ENCODE measurements at places on chromosomes 1 and 21. TPM values are rescaled to one million over a fixed set of nuclear protein-coding genes. Genes with fewer than 3 reads are reported as not detected.

ADAMTS1 gene
- 10.1 TPM for total RNA-seq

AGMAT gene
- total RNA-seq: 0.38 TPM

GBP5 gene
- 0.25 TPM for total RNA-seq

ASTN1 gene
- not detected for total RNA-seq

DNAH14 gene
- 3.7 TPM for total RNA-seq

DNA sequence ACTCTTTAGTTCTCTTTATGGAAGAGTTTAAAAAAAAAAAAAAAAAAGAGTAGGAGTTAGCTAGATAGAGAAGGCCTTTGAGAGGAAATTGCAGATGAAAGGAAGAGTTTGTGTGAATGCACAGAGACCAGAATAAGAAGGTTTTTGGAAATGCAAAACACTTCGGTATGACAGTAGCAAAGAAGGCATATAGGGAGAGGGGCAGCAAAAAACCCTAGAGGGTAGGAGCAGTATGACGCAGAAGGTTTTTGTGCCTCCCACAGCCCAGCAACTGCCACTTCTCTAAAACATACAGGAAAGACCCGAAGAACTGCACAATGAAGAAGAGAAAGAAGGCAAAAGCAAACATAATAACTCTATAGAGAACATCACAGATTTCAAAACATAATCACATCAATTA, 84.3 kb downstream of the WDR64 start:
- no peak for DNase-seq

DNA sequence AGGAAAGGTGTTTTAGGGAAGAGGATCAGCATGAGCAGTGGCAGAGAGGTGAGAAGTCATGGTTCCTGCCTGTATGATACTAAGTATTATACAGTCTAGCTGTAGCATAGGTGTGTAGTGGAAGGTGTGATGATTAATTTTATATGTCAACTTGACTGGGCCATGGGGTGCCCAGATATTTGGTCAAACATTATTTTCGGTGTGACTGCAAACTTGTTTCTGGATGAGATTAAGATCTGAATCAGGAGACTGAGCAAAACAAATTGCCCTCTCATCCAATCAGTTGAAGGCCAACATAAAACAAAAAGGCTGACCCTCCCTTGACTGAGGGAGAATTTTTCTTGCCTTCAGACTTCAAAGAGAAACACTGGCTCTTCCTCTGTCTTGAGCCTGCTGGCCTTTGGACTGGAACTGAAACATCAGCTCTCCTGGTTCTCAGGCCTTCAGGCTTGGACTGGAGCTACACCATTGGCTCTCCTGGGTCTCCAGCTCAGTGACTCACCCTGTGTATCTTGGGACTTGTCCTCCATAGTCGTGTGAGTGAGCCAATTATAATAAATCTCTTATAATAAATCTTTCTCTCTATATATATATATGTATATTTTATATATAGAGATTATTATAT, 6.8 kb upstream of the CDC42 start:
- no peak for DNase-seq

DNA sequence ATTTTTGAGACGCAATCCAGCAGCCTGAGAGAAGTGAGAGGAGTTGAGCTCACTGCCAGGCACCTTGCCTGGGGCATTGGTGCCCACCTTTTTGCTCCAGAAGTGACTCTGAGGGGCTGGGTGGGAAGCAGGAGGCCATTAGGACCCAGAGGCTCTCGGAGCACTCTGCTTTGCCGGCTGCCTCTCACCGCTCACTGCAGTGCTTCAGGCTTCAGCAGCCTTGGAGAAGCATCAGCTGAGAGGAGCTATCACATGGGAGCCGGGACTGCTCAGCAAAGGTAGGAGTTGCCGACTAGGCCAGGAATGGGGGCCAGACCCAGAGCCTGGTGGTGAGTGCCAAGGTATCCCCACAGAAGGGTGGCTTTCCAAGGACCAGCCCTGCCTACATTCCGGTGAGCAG, at the start of gene GPR61:
GPR61 (plus strand) TSS at position 197 of the 400 bp plus-strand sequence. CDS start 3,151 bp downstream, outside the sequence.
- DNase-seq: no peak

DNA sequence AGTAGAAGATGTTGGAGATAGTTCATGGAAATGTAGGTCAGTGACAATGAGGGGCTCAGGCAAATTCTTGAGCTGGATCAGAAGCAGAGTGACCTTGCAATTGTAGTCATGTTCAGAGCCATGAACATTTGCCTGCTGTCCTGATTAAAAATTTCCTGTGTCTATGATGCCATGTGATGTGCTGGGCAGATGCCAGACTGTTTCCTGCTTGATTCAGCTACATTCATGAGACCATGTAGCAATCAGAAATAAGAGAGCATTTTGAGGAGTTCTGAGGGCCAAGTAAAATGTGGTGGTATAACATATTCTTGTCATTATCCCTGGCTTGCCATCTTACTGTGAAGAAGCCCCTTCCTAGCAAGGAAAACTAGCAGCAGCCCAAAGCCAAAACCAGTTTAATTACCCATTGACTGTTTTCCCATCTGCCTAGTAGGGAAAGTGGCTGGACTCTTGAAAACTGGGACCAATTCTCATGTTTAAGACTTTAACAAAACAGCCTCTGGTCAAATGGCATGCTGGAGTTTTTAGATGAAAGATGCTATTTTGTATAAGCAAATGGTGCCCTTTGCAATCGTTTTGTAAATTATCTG, 118.3 kb downstream of the NOS1AP start:
- DNase-seq: peak; percentile 70

DNA sequence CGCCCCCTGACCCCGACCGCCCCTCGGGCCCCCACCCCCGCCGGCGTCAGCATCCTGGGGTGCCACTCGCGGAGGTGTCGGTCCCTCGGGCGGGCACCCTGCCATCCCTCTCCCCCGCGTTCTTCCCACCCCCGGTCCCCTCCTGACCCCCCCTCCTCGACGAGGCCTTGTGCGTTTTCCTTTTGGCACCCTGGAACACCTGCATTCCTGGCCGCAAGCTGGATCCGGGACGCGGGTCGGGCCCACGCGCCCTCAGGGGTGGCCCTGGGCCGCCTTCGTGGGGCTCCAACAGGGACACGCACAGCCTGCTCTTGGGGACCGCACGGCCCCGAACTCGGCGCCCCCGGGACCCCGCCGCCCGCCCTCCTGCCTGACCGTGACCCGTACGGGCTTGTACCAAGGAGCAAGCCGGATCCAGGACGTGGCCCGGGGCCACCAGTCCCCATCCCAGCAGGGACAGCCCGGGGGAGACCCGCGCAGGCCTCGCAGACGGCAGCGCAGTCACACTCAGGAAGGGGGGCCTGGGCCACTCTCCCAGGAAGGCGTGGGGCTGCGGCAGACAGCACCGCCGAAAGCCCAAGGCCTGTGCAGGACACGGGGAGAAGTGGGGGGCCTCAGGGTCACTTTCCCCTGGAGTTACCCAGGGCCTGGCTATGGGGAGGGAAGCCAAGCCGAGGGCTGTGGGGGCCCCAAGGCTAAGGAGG, 579 bp upstream of the SLC19A1 start:
- no peak for DNase-seq

GRCh38 chr1:184626076-184627006, 128.3 kb downstream of the EDEM3 start:
- no peak for DNase-seq

GRCh38 chr1:60825593-60825992, 256.8 kb upstream of the NFIA start:
- peak; percentile 68 for DNase-seq

DNA sequence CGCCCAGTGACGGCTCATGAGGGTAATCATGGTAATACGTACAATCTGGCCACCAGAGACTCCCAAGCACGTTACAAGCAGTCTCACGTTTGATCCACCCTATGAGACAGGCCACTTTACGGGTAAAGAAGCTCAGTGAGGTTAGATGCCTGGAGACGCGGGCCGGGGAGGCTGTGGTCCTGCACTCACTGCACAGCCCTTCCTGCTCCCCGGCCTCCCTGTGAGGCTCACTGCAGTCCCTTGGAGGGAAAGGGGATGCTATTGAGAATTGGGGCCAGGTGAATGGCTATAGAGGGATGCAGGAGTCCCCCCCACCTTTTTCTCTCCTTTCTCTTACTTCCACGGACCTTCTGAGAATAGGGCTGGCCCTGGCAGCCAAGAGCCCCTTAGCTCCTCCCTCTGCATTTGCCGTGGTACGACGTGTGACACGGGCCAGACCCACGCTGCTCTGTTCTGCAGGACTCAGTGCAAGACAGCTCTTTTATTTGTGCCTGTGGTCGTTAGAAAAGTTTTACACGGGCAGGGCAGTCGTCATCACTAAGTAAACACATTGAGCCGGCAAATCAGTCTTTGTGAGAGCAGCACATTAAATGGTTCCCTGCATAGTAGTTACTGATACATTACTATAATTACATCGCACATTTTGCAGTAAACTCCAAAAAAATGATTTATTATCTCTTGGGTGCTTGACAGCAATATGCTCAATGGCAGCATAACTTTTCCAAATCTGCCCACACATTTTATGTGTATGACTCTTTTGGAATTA, 18.8 kb downstream of the KIF26B start:
- no peak for DNase-seq

GRCh38 chr1:93705892-93706500, 24.4 kb upstream of the BCAR3 start:
- DNase-seq: no peak

DNA sequence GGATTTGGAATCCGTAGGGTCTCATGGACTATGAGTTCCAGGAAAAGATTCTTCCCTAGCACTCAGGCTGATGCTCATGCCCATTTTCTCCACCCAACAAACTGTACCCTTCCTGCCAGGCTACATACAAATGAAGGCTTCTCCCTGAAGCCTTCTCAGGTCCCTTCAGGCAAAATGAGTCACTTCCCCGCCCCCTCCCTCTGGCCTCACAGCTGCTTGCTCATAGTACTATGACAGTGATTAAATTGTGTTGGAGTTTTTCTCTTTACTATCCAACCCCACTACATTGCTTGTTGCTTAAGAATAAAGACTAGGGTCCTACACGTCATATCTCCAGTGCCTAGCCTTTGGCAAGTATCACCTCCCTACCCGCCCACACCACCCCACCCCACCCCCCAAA, 207.6 kb upstream of the NFIA start:
- no peak for DNase-seq

DNA sequence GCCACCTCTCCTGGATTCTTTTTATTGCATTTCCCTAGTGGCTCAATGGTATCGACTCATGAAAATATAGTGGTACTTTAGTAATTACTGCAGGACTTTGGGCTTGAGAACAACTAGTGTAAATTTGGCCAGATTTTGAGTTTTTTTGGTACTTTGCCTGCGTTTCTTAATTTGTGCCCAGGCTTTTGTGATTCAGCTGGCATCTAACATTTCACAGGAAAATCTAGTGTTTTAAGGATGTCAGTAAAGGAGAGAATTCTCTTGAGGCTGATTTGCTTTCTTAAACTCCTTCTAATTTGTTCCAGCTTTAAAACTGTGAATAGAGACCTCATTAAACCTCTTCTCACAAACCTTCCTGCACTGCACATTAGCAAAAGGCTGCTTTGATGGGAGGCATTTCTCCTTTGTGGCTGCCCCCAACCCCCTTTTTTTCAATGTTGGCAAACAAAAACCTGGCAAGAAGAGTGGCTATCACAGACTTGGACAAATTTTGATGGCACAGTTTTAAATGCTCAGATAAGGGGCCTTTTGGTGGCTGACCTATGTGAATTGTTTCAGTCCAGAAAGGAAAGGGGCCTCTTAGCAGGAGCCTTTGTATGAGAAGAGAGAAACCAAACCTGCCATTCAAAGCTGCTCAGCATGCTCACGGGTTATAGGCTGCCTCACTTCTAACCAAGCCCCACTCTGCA, 113.4 kb upstream of the RAVER2 start:
- no peak for DNase-seq

DNA sequence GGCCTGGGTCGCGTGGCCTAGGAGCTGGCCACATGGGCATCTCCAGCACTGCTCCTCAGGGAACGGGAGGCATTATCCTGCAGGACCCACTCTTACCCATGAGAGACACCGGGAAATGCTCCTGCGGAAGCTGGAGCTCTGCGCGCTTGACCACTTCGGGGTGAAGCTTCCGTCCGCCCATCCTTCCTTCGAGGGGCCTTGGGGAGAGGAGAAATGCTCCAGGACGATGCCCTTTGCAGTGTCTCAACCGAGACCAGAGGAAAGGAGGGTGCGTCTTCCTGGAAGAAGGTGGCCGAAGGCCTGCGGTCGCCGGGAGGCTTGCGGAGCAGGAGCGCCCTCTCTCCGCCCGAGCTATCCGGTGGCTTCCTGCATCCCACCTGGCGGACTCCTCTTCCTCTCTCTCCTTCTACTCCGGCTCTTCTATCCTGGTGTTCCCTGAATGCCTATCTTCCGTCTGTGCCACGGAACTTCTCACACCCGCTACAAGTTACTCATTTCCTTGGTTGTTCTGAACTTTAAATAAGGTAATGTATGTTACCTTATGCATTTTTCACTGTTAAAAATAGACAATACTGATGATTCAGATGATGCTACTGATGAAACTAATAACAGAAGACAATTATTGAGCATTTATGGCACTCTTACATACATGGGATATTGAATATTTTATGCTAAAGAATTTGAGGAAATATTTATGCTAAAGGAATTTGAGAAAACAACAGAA, 91.4 kb downstream of the PRKAB2 start:
- no peak for DNase-seq
